ENCODE measurements at places on chromosomes 7 and 10. TPM values are rescaled to one million over a fixed set of nuclear protein-coding genes. Genes with fewer than 3 reads are reported as not detected.
A peak's percentile ranks its signal among the peaks of the same experiment; 100 is the strongest.

DNA sequence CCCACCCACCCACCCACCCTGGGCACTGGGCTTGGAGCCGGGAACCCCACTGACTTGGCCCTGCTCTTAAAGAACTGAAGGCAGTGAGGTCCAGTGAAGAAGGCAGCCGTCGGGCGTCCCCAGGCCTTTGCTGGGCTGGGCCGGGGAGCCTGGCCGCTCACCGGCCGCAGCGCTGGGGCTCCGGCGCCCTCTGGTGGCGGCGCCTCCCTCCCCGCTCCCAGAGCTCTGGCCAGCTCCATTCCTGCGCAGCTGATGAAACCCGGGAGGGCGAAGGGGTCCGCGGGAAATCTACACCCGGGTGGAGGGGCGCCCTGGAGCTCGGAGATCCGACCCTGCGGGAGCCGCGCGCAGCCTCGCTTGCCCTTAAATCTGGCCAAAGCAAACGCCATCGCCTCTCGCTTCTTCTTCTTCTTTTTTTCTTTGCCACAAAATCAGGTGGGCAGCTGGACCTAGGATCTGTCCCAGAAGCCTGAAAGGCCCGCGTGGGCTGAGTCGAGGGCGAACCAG lies 1.7 kb upstream of the CXCL12 start:
- H3K27ac ChIP-seq = no peak overlapping the region
- H3K27me3 ChIP-seq = peaks cover 53% of the 10 kb centered on the region
- no peaks in the 10 kb centered on the region for H3K36me3 ChIP-seq
- peaks cover 3% of the 10 kb centered on the region for H3K4me1 ChIP-seq
- H3K4me3 ChIP-seq = no peak overlapping the region

The SMO gene
- total RNA-seq = not detected

The CALCR gene
- not detected for total RNA-seq

The TEX36 gene
- not detected for total RNA-seq

- no peak overlapping the region for H3K4me3 ChIP-seq
- H3K27ac ChIP-seq = no peak overlapping the region
- DNase-seq = no peak
- no peaks in the 10 kb centered on the region for H3K4me1 ChIP-seq
- no peaks in the 10 kb centered on the region for H3K36me3 ChIP-seq
These were observed 275.5 kb upstream of the DGKB start for GRCh38 chr7:15178065-15178464.

- no peak overlapping the region for H3K27ac ChIP-seq
- DNase-seq = peak; percentile 47
- no peak overlapping the region for H3K4me3 ChIP-seq
- H3K27me3 ChIP-seq = no peaks in the 10 kb centered on the region
These were observed 52.1 kb upstream of the ZNF438 start for GRCh38 chr10:31083765-31084184.

The HYAL4 gene
- total RNA-seq = 0.14 TPM

GRCh38 chr10:97713826-97714400 lies 383 bp downstream of the MARVELD1 start:
- no peak overlapping the region for H3K27ac ChIP-seq
- peak overlapping the region; percentile 67 for H3K4me3 ChIP-seq
- peak; percentile 45 for DNase-seq
- no peaks in the 10 kb centered on the region for H3K36me3 ChIP-seq

The KIAA1549 gene
- total RNA-seq = not detected

The SLC13A1 gene
- not detected for total RNA-seq

- peaks cover 2% of the 10 kb centered on the region for H3K27me3 ChIP-seq
- DNase-seq = no peak
- no peak overlapping the region for H3K27ac ChIP-seq
- H3K4me1 ChIP-seq = no peaks in the 10 kb centered on the region
- no peaks in the 10 kb centered on the region for H3K36me3 ChIP-seq
These were observed 32.4 kb downstream of the UNC5B start for GRCh38 chr10:71244431-71245419.

The PRKG1 gene
- total RNA-seq = 0.31 TPM

DNA sequence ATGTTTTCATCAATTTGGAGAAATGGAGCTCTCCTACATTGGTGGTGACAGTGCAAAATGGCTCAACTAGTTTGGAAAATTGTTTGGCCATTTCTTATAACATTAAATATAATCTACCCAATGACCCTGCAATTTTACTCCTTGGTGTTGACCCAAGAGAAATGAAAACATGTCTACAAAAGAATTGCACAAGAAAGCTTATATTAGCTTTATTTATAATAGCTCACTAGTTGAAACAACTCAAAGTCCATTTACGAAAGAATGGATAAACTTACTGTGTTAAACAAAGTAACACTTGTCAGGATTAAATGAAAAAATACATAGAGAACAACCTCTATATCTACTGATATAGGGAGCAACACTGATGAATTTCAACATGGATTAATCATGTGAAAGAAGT lies 539.9 kb downstream of the DNAJB9 start:
- H3K4me3 ChIP-seq = no peak overlapping the region
- DNase-seq = no peak
- H3K27ac ChIP-seq = no peak overlapping the region
- no peaks in the 10 kb centered on the region for H3K4me1 ChIP-seq
- no peaks in the 10 kb centered on the region for H3K27me3 ChIP-seq

- H3K36me3 ChIP-seq = peaks cover 48% of the 10 kb centered on the region
- H3K4me1 ChIP-seq = no peaks in the 10 kb centered on the region
- H3K27ac ChIP-seq = no peak overlapping the region
- no peaks in the 10 kb centered on the region for H3K27me3 ChIP-seq
- no peak overlapping the region for H3K4me3 ChIP-seq
These were observed 40.3 kb upstream of the TRIM8 start for GRCh38 chr10:102603946-102604345.

The POU6F2 gene
- total RNA-seq = not detected

DNA sequence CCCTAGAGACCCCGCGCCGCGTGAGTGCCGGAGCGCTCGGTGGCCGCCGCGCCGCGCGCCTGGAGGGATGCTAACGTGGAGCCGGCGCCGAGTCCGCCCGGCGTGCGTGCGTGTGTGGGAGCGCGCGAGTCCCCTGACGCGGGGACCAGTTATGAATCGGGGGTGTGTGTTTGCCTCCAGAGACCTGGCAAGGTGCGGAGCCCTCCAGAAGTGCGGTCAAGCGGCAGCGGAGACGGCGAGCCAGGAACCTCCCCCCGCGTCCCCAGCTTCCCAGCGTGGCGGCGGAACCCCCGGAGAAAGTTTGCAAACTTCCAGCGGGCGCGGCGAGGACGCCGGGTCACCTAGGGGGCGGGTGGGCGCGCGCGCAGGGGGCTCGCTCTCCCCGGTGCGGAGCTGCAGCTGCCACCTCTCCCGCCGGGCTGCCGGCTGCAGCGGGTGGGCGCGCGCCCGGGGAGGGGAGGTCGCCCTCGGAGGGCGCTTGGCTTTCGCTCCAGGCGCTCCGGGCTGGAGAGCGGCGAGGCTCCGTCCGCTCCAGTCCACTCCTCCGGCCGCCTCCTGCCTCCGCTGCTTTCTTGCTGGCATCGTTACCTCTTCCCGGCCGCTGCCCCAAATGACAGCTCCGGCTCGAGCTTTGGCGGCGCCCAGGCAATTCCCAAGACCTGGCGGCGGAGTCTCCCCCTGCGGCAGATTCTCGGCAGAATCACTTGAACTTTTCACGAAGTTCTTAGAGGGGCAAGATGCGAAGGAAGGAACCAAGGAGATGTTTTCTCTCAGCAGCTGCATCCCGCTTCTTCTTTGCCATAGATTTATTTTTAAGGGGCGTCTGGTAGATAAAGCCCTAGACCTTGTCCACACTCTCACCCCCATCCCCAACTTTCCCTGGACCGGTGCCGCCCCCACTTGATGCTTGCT lies 2.3 kb upstream of the CREB5 start:
- H3K27me3 ChIP-seq = peaks cover 38% of the 10 kb centered on the region
- no peak overlapping the region for H3K4me3 ChIP-seq
- DNase-seq = no peak
- no peaks in the 10 kb centered on the region for H3K36me3 ChIP-seq
- peaks cover 22% of the 10 kb centered on the region for H3K4me1 ChIP-seq

The ETV1 gene
- total RNA-seq = not detected

- H3K36me3 ChIP-seq = no peaks in the 10 kb centered on the region
- DNase-seq = no peak
- H3K27ac ChIP-seq = no peak overlapping the region
- H3K4me3 ChIP-seq = no peak overlapping the region
These were observed 71.9 kb upstream of the TNS3 start for GRCh38 chr7:47653550-47654411.

The KIAA1217 gene
- not detected for total RNA-seq

DNA sequence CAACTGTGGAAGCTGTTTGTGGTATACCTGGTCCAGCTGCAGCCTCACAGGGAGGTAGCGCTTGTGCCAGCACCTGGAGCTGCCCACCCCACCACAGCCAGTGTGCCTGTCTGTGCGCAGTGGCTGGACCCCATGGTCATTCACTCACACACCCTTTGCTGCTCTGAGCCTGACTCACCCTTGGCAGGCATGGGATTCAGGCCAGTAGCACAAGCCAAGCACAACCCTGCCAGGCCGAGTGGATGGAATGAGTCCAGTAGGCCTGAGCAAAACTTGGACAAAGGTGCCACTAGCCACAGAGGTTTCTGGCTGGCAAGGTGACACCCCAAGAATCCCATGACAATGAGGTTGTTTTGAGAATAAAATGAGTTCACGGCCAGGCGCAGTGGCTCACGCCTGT lies 19.0 kb downstream of the RBM48 start:
- no peaks in the 10 kb centered on the region for H3K27me3 ChIP-seq
- no peak for DNase-seq
- no peak overlapping the region for H3K4me3 ChIP-seq
- H3K36me3 ChIP-seq = no peaks in the 10 kb centered on the region

GRCh38 chr7:141014125-141014523 lies 628 bp downstream of the MRPS33 start:
- peaks cover 14% of the 10 kb centered on the region for H3K36me3 ChIP-seq
- peak overlapping the region; percentile 100 for H3K27ac ChIP-seq
- no peak for DNase-seq
- H3K27me3 ChIP-seq = no peaks in the 10 kb centered on the region

DNA sequence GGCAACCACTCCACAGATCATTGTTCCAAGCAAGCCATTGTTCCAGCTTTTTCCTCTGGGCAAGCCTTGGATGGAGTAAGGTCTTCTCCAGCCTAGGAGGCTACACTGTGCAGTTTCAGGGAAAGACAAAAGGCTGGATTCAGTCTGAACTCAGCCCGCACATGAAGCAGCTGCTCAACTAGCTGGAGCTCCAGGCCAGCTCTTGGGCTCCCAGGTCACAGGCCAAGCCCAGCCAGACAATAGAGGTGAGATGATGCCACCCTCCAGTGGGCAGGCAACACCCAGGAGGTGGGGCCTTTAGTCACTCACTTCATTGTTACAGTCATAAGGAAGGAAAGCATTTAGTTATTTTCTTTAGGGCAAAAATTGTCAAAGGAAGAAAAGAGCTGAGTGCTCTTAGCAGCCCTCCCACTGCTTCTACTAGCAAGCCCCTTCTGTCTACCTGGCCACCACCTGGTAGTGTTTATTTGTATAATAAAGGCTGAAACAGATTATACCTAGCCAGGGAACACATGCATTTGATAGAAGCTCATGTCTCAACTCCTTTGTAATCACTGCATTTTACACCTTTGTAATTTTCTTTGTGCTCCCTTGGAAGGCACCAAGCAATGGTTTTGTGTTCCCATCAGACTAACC lies 253.4 kb downstream of the WDR11 start:
- H3K36me3 ChIP-seq = no peaks in the 10 kb centered on the region
- no peaks in the 10 kb centered on the region for H3K27me3 ChIP-seq
- H3K27ac ChIP-seq = no peak overlapping the region
- H3K4me3 ChIP-seq = no peak overlapping the region

The LRRTM3 gene
- not detected for total RNA-seq

The FRMPD2 gene
- not detected for total RNA-seq

DNA sequence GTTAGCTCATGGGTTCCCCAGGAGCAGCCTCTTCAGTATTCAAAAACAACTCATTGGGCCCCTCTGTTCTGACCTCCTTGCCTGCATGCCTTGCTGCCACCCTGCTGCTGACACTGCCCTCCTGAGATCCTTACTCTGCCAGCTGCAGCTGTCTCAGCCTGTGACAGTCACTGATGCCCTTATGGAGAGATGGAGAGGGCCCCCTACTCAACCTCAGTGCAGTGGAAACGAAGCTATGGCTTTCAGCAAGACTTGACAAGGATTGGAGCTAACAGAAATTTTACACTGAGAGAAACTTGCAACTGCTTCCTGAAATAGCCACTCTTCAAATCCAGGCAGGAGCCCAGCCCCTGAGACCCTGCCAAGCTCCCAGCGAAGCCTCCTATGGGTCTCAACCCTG lies 678.3 kb upstream of the C7orf33 start:
- no peaks in the 10 kb centered on the region for H3K36me3 ChIP-seq
- H3K4me1 ChIP-seq = no peaks in the 10 kb centered on the region
- H3K27ac ChIP-seq = no peak overlapping the region
- DNase-seq = no peak
- no peak overlapping the region for H3K4me3 ChIP-seq

The CCSER2 gene
- total RNA-seq = 134 TPM

GRCh38 chr10:103843854-103844570 lies 11.4 kb downstream of the SH3PXD2A start:
- H3K27ac ChIP-seq = no peak overlapping the region
- H3K36me3 ChIP-seq = no peaks in the 10 kb centered on the region
- no peak for DNase-seq
- no peak overlapping the region for H3K4me3 ChIP-seq
- no peaks in the 10 kb centered on the region for H3K27me3 ChIP-seq

DNA sequence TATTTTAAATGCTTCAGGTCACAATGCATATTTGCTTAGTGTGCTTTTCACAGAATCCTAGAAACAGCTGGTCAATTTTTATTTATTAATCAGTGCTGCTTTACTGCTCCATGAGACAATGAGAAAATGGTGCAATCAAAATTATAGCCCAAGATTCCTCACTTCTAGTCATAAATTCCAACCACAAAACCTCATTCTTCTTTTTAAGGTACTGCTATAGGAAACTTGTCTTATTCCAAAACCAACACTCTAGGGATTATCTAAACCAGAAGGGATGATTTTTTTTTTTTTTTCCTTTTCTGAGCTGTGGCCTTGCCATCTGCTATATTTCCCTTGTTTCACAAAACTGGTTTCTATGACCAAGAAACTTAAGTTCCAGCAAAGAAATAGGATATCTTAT lies 64.0 kb upstream of the SEMA3A start:
- H3K36me3 ChIP-seq = no peaks in the 10 kb centered on the region
- DNase-seq = no peak
- H3K4me1 ChIP-seq = no peaks in the 10 kb centered on the region
- H3K27ac ChIP-seq = no peak overlapping the region
- H3K27me3 ChIP-seq = no peaks in the 10 kb centered on the region
- no peak overlapping the region for H3K4me3 ChIP-seq

DNA sequence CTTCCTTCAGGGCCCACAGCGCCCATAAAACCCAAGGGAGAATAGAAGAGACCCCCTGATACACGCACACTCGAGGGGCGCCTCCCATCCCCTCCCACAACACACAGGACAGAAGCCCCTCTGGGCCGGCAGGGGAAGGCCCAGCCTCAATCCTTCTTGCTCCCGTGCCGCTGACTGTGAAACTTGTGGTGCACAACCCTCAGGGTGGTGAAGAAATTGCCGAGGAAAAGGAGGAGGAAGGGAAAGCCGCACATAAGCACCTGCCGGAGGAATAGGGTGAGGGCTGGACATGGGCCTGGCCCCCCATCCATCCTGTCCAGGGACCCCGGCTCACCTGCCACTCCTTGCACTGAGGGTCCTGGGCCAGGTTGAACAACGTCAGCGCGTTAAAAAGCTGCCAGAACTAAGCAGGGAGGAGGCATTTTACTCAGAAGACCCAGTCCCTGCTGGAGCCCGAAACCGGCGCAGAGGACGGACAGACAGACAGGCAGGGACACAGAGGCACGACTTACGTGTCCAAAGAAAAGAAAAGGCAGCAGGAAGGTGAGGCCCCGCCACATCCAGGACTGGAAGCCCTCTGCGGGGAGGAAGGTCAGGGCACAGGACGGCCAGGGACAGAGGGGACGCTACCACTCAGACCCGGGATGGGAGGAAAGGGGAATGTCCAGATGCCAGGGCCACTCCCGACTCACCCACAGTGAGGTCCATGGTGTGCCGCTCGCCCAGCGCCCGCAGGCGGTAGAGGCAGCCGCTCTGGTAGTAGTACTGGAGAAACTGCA lies 7.2 kb downstream of the TMEM120A start:
- H3K4me3 ChIP-seq = no peak overlapping the region
- H3K27ac ChIP-seq = no peak overlapping the region
- H3K4me1 ChIP-seq = peaks cover 3% of the 10 kb centered on the region

All from CD4-positive, alpha-beta T cell (primary cell).